ENCODE measurements at places on chromosomes 1 and 21.

GRCh38 chr1:12601700-12602658 lies 16.0 kb downstream of the DHRS3 start:
- no peak for DNase-seq

- DNase-seq = no peak
These were observed 81.5 kb upstream of the LBR start for GRCh38 chr1:225509376-225509707.

DNA sequence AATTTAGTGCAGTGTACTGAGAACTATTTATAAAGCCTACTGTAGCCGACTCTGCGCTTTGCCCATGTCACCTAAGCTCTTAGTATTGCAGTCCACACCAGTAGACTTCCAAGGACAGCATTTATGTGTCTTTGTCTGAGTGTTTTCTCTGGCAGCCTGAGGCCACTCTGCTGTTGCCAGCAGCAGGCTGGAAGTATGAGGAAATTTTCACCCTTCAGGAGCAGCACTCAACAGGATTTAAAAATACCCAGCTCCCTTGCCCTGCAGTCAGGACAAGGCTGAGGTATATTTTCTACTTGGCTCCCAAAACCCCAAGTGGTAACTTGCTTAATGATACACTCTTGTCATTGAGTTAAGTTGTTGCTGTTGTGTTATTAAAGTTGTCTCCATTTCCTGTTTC lies 230.1 kb downstream of the SRGAP2C start:
- DNase-seq = peak; percentile 34

DNA sequence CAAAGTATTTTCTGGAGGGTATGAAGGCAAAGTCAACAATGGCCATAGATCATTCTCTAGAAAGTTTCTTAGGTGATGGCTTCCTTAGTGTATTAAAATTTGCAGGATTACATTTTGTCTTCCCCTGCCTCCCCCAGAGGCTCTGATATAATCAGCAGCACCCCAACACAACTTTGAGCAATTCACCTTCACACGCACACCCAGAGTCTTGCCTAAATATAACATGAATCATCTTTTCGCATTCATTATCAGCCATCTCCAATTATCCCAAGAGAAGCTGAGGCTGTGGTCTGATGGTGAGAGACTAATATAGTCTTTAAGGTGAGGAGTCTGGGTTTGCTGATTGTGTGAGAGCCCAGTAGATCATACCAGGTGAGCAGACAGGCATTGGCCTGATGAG lies 343.0 kb downstream of the RRAGC start:
- no peak for DNase-seq

- no peak for DNase-seq
These were observed 852 bp upstream of the RAVER2 start for GRCh38 chr1:64743954-64744491.

GRCh38 chr1:78464449-78464891 lies 26.3 kb upstream of the PTGFR start:
- peak; percentile 46 for DNase-seq

DNA sequence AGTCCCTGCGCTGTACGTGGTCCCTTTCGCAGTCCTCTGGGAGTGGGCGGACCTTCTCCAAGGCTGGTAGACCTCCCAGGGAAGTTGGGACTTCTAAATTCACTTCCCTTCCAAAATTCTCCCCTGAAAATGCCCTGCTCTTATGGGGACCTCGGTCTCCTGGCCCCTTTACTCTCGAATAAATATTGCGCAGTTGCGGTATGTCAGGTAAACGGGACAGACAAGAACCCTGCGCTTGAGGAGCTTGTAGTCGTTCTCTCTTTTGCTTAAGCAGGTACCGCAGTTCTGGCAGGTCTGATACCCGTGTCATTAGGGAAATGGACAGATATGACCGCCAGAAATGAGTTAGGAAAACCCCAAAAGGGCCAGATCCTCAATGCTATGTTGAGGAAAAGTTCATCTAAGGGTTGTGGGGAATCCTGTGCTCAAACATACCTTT lies 561 bp downstream of the KIF2C start:
- DNase-seq = no peak

- peak; percentile 79 for DNase-seq
These were observed 12.4 kb downstream of the FMOD start for GRCh38 chr1:203338335-203339036.

DNA sequence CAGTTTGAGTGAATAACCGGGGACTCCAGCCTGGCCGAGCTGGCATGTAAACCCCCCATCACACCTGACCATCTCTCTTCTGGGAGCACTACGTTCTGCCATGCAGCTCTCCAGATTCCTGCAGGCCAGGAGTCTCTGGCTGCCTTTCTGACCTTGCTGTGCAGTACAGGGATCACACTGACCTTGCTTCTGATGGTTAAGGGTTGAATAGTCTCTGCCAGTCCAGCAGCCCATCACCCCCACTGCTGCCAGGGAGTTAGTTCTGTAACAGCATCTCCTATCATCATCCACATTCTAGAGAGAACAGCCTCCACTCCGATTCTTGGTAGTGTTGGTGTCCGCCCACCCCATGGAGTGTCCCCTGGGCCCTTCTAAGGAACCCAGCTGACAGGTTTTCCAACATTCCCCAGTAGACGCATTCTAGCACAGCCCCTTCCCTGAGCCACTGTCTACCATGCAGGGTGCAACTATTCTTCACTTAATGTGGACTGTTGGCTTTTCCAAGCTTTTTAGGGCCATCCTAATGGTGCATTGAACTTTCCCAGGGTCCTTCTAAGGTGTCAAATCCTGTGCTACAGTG lies 109.8 kb downstream of the RIPK4 start:
- no peak for DNase-seq

GRCh38 chr1:110605901-110606656 lies at the start of gene KCNA2:
Gene KCNA2, minus strand, starts transcription at chr1:110606358. Its CDS starts 1,576 bp downstream, at chr1:110604782.
- no peak for DNase-seq

GRCh38 chr1:151596166-151596953 lies 15.5 kb upstream of the SNX27 start:
- peak; percentile 43 for DNase-seq

DNA sequence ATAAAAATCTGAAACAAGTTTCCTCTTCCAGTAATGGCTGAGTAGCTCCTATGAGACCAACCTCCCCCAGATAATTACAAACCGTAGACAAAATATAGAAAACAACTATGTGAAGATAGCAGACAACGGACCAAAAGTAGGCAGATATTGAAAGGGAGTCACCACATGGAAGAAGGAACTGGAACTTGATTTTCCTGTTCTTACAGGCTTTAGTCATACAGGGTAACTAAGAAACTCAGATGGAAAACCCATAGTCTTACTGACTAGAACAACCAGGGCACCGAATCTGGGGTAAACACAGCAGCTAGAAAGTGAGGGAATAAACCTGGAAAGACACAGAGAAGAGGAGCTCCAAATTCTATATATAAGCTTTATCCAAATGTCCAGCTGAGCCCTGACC lies 26.0 kb downstream of the LMX1A start:
- no peak for DNase-seq

- DNase-seq = no peak
These were observed 11.6 kb downstream of the ARHGEF2 start for GRCh38 chr1:155966750-155967149.

DNA sequence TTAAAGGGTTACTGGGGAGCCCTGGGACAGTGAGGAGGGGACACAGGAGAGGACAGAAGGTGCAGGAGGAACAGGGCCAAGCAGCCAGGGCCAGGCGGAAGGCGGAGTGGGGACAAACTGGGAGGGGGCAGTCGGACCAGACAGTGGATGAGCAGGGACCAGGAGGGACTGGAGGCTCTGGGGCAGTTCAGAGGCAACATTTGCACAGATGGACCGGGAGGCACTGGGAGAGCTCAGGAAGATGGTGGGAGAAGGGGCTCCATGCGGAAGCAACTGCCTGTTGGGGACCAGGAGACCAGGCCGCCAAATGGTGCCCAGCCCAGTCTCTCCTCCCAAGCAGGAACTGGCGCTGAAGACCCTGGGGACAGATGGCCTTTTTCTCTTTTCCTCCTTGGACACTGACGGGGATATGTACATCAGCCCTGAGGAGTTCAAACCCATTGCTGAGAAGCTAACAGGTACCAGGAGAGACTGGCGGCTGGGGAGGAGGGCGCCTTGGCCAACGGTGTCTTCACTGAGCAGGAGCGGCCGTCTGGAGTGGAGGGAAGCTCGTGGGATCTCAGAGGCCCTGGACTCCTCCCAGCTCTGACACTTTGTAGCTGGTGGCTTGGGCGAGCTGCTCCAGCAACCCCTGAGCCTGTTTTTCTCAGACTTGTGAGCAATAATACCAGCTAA lies 847 bp downstream of the SELENON start:
- DNase-seq = no peak

GRCh38 chr1:243411472-243411871 lies 155.6 kb downstream of the SDCCAG8 start:
- no peak for DNase-seq

GRCh38 chr1:24888061-24888970 lies 41.8 kb downstream of the RUNX3 start:
- DNase-seq = no peak

DNA sequence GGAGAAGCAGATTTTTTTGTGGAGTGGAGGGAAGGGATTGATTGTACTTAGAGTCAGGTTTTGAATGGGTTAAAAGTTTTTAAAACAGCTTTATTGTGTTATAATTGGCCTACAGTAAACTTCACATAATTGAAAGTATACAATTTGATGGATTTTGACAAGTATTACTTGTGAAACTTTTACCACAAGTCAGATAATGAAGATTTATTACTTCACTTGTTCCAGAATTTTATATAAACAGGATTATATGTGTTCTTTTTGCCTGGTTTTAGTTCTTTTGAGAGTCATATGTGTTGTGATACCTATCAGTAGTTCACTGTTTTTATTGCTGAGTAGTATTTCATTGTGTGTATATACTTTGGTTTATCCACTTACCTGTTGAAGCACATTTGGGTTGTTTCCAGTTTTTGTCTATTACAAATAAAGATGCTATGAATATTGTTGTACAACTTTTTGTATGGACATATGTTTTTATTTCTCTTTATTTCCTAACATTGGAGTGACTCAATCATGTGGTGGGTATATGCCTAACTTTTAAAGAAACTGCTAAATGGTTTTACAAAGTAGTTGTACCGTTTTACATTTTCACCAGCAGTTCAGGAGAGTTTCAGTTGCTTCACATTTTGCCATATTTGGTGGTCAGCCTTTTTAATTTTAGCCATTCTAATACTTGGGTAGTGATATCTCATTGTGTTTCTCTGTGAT lies 71.0 kb downstream of the DYRK1A start:
- DNase-seq = no peak

DNA sequence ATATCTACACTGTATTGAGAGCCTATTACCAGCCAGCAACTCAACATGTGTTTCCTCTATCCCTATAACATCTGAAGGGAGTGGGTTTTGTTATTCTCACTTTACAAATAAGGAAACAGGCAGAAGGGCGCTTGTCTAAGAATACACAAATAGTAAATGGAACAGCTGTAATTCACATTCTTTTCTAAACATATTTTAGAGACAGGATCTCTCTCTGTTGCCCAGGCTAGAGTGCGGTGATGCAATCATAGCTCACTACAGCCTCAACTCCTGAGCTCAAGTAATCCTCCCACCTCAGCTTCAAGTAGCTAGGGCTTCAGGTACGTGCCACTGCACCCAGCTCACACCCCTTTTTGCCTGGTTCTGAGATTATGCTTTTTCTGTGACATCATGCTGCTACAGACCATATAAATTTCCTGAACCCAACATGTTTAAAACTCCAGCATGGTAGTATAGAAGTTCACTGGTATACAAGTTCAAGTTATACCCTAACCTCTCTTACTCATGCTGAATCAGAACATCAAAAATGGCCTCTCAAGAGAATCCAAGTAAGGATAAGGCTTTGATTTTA lies 8.6 kb upstream of the TACSTD2 start:
- DNase-seq = peak; percentile 71

DNA sequence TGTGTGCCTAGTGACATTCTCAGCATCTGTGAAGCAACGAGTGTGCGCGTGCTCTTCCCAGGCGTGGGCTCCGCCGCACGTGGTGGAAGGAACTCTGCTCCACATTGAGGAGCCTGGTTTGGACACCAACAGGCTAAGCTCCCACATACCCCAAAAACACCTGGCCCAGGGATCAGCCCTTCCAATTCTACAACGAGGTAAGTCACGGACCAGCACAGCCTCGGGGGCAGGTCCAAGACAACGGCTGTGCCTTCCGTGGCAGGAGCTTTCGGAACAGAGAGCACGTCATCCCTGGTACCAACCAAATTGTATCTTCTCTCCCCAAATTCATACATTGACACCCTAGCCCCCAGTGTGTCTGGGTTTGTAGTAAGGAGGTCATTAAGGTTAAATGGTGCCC lies 27.2 kb upstream of the PDE9A start:
- DNase-seq = no peak

DNA sequence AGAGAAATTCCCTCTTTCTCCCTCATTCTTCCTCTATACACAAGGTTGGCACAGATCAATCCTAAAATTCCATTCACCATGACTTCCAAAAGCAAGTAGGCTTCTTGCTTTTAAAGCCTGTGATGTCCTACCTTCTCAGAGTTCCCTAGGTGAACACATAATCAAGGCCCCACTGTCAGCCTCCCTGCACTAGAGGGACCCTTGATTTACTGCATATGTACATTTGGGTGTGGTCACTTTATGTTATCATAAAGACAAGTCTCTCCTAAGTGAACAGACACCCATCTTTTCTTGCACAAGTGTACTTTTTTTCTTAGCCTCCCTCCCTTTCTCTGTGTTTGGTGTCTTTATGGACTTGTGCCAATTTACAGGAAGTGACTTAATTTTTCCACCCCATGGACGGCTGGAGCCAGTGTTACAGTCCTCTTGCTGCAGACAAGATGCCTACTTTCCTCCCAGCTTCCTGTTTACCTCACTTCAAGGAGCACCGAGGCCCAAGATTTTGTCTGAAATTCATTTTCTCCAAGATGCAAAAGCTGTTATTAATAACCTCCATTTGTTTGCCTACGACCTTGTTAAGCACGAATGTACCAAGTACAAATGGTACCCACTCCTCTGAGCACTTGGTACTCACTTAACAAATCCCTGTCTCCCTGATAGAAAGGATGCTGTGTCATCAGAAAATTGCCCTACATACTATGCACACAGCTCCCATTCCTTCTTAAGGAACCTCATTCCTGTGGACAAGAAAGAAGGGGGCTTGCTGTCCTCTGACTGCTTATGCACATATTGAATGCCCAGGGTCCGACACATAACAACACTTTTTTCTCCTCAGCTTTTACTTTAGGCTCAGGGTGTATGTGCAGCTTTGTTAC lies 82.8 kb upstream of the SLC44A3 start:
- peak; percentile 89 for DNase-seq

DNA sequence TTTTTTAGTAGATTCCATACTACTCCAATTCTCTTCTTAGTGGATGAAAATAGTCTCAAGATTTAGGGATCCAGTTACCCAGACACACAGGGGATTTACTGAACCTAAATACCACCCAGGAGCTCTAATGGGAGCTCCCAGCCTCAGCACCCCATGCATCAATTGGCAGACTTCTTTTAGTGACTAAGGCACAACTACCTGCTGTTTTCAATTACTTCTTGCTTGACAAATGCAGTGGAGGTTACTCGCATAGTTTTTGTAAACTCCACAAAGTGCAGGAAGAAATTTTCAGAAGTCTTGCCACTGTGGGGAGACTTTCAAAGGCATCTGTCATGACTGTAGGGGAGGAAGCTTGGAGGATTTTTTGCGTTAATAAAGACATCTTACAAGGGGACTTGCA lies 35.5 kb upstream of the MAP10 start:
- DNase-seq = no peak
